ENCODE measurements at places on chromosomes 11 and 22.

DNA sequence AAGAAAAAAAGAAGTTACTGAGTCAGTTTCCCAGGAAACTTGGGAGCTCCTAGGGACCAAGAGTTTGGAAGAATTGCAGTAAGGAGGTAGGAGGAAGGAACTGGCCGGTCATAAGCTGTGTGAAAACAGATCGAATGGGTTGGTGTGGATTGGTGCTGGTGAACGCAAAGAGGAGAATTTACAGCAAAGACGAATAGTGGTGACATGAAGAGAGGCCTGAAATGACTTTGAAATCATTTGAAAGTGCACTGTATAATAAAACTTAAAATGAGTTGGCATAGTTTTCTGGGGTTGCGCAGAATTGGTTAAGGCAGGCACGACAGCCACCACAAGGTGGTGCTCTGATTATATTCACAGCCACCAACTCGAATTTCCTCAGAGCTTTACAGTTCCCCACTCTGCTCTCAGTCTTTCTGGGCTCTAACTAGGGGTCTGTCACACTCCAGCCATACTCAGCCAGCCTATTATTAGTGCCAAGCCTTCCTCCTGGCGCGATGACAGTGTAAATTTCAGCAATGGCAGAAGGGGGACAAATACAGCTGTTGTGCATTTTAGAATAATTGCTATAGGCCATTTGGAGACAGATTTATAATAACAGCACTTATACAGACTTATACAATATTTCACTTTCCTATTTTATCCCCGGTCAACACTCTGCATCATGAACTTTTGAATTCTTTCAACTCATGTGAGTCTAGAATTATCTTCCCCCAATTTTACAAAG lies 8.3 kb upstream of the HTR3B start:
- no peak for DNase-seq

GRCh38 chr11:44574610-44575287 lies 9.3 kb downstream of the CD82 start:
- DNase-seq, result no peak

GRCh38 chr11:17651681-17652080 lies 67.7 kb upstream of the MYOD1 start:
- no peak for DNase-seq

DNA sequence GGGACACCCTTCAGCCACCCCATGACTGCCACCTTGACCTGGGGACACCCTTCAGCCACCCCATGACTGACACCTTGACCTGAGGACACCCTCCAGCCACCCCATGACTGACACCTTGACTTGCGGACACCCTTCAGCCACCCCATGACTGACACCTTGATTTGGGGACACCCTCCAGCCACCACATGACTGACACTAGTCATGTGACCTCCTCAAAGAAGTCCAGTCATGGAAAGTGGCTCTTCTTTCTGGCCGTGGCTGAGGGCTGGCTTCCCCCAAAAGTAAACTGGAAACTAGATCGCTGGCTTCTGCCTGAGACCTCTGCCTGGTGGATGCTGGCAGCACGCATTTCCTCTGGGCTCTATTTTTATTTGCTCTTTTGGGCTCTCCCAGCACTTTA lies 28.4 kb downstream of the ARFGAP2 start:
- DNase-seq, result no peak

Data from pulmonary artery endothelial cell (primary cell).